Hindlimb muscle (tissue), 1 donor: ENCODE measurements at places on chromosomes 5 and 9.

DNA sequence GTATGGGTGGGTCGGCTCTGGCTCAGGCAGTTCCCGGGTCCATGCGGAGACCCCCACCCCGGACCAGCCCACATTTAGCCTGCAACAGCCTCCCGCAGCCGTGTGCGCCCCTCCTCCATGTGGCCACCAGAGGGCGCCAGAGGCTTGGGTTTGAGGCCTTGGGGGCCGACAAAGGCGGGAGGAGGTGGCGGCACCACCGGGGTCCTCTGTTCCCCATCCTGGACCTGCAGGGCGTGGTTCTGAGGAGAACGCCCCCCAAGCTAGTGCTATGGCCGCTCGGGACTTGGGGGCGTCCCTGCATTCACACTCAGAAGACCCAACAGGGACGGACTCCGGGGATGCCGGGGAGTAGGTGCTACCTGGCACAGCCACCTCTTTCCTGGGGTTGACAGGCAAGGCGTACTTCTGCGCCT is 16.5 kb downstream of the ASS1 start:
- DNase-seq = peak; percentile 43

- DNase-seq = no peak
These were observed 130.9 kb downstream of the HTR1A start for GRCh38 chr5:63831381-63831780.

- DNase-seq = no peak
These were observed 373 bp upstream of the PHYKPL start for GRCh38 chr5:178232920-178233429.

DNA sequence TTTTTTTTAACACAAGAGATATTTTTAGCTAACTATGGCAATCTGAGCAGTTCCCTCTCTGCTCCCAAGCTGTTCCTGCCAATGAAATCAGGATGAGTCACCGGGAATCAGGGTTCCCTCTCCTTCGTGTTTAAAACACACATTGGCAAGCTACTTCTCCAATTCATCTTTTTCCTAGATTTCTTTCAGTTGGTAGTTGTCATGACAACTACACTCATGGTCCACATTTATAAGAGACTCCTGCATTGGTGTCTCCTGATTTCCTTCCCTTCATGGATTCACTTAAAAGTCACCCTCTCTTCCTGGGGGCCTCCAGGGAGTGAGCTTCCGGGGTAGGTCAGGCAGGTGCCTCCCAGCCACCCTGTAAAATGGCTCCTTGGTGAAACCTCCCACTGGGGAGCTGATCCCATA is 72.3 kb upstream of the NIPAL4 start:
- peak; percentile 68 for DNase-seq

DNA sequence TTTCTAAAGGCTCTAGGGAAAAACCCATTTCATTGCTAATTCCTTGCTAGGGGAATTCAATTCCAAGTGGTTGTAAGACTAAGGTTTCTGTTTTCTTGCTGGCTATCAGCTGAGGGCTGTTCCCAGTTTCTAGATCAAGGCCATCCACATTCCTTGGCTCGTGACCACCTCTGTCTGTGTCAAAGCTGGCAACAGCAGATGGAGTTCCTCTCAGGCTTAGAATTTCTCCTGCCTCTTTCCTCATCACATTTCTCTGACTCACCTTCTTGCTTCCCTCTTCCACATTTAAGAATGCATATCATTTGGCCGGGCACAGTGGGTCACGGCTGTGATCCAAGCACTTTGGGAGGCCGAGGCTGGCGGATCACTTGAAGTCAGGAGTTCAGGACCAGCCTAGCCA is 19.0 kb downstream of the DAB2IP start:
- DNase-seq = no peak

DNA sequence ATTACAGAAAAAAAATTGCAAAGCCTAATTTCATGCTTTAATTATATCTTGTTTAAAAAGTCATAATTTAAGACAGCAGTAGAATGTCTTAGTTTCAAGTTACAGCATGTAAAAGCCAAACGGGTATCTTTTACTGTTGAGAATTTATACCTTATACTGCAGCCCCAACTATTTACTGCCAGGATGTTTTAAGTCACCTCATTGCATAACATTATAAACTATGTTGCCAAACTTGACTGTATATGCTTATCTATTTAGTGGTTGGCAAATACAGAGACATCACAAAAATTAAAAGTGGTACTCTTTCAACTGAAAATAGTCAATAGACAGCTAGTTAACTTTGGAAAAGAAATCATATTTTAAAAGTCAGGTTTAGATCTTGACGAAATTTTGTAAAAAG is 119.5 kb downstream of the EDIL3 start:
- DNase-seq = no peak
